ENCODE measurements at places on chromosomes 6 and 20.

- DNase-seq, result no peak
These were observed 62.2 kb upstream of the FABP7 start for GRCh38 chr6:122717350-122717749.

- no peak for DNase-seq
These were observed 963 bp downstream of the DDRGK1 start for GRCh38 chr20:3203315-3204123.

- no peak for DNase-seq
These were observed 28.9 kb downstream of the SRSF3 start for GRCh38 chr6:36622901-36623546.

DNA sequence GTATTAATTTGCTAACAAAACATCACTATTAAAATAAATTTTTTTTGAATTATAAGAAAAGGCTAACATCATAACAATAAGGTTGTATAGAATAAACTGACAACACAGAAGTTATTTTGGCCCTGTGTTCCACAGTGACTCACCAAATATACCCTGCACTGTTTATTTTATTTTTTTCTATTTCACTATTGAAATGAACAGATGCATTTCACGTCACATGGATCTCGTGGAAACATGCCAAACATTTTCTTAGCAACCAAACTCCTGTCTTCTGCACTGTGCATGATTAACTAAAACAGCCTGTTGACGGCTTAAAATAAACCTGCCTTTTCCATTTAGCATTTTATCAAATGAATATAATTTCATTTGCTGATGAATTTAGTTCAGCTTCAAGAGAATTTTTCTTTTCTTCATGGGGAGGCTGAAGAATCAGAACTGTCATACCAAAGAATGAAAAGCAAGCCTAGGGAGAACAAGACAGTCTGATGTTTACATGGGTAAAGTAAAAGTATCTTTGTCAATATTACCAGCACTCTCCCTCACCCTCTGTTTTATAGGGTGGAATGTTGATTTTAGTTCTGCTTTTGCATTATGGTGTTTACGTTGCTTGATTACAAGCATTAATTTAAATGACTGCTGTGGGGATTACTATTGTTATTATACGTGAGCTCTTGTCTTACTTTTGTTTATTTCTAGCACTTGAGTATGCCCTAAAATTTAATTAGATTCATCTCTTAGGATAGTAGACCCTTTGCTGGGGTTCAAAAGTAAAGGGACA, 115.3 kb downstream of the LCA5 start:
- no peak for DNase-seq

DNA sequence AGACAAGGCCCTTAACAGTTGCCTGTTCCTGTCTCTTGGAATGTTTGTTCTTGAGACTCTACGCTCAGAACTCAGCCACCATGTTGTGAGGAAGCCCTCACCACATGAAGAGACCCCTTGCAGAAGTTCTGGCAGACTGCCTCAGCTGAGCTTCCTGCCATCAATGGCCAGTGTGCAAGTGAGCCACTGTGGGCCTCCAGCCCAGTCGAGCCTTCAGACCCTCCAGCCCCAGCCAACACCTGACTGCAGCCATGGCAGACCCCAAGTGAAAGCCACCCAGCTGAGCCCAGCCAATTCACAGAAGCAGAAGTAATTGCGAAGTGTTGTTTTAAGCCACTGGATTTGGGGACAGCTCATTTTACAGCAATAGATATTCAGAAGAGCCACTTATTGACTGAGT, 78.3 kb downstream of the SNX5 start:
- no peak for DNase-seq

- peak; percentile 49 for DNase-seq
These were observed 41.2 kb downstream of the SLX4IP start for GRCh38 chr20:10476319-10476724.

DNA sequence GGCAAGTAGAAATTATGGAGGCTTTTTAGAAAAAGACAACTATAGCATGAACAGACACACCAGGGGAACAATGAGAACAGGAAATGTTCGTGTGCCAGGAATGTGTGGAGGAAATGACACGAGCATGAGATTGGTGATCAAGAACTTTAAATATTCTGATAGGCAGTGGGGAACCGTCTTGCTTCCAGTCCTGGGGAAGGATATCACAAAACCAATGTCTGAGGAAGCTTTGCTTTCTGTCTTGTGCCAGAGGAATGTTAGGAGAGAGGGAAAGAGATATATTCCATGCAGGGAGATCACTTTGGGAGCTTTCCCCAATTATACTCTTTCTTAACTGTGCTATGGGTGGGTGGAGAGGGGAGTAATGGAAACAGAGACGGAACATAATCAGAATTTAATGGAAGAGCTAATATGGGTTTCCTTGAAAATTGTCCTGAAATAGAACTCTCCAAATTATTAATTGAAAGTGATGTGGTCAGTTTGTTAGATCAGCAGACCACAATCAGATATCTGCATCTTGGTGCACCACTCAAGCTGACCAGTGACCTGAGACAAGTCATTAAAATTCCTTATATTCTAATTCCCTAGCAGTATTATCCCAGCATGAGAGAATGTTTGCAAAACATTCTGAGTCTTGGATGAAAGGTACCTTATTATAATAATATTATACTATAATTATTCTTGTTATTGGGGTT, 178.2 kb downstream of the SOX4 start:
- DNase-seq, result no peak

DNA sequence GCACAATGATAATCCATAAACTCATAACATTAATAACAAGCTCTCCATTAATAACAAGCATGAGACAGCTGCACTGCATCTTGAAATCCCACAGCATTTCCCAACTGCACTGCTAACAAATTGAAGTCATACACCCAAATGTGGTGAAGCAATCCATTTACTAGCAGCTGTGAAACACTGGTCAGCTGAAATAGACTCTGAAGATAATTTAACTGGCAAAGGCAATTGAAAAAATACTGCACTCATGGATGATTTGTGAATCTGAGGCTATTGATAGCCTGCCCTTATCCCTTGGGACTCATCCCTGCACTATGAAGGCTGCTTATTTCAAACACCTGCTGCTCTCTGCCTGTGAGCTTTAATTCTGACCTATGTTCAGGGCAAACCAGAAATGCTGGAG, 49.1 kb upstream of the PLCB1 start:
- DNase-seq, result no peak

- DNase-seq, result no peak
These were observed 202.0 kb downstream of the ZFAND3 start for GRCh38 chr6:38021571-38021970.

GRCh38 chr6:24332317-24332716, 25.5 kb downstream of the DCDC2 start:
- DNase-seq, result no peak

GRCh38 chr20:33827634-33828325, 16.6 kb downstream of the CHMP4B start:
- no peak for DNase-seq

- no peak for DNase-seq
These were observed 8.0 kb downstream of the SLC12A5 start for GRCh38 chr20:46037036-46037435.

GRCh38 chr6:161094955-161095354, 103.4 kb downstream of the MAP3K4 start:
- DNase-seq, result no peak

GRCh38 chr6:150527100-150527499, 72.6 kb upstream of the PLEKHG1 start:
- DNase-seq, result no peak

DNA sequence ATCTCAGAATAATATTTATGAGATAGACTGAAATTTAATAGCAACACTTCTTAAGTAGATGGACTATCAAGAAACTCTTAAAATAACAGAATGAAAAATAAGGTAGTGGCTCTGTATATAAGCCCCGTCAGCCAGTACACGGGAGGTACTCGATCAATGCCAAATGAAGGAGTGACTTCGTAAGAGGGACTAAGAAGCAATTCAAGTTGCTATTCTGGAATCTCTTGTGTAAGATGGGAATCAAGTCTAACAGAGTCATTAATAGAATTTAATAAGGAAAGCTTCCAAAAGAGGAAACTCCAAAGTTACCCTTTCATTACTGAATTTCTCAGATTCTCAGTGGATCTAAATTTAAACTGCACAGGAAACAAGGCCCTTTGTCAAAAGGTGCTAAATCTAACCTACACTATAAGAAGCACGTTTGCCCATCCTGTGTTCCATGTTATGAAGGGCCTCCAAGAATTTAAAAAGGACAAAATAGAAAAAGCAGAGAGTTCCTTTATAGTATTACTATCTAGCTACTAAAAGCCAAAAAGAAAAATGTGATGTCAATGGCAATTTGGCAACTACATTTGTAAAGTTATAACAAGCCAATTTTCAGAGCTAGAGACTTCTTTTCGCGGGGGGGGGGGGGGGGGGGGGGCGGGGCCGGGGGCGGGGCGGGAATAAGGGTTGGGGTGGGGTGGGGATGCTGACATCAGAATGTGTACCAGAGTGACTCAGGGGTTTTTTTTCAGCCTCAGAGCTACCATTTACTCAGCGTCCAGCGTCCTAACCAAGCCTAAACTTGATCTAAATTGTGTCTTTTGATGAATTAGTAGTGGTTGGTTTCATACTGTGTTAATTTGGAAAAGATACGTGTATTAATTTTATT, 200.6 kb downstream of the GMPR start:
- no peak for DNase-seq

GRCh38 chr6:70905742-70906141, 51.1 kb downstream of the B3GAT2 start:
- no peak for DNase-seq

Measured in SIG-M5 (cell line).